Activated T-cell treated with anti-CD3 and anti-CD28 coated beads, Interleukin-2, amount 50 U/mL, for 72 hours (primary cell): ENCODE measurements at places on chromosomes 1 and 21. TPM values are rescaled to one million over a fixed set of nuclear protein-coding genes. Genes with fewer than 3 reads are reported as not detected.

- no peak for DNase-seq
Measured at GRCh38 chr21:18460979-18461378, 57.4 kb upstream of the TMPRSS15 start.

- no peak for DNase-seq
Measured at GRCh38 chr1:2375246-2375922, 16.0 kb downstream of the MORN1 start.

- no peak for DNase-seq
Measured at GRCh38 chr1:27967106-27967883, 7.5 kb downstream of the XKR8 start.

- DNase-seq, result no peak
Measured at GRCh38 chr1:30446508-30446907, 276.9 kb downstream of the MATN1 start.

- DNase-seq, result no peak
Measured at GRCh38 chr1:231693361-231694074, 66.9 kb downstream of the DISC1 start.

- DNase-seq, result no peak
Measured at GRCh38 chr1:94679332-94680038, 137.9 kb upstream of the F3 start.

GRCh38 chr1:40646315-40646714 lies 19.2 kb downstream of the RIMS3 start:
- DNase-seq, result no peak

- DNase-seq, result no peak
Measured at GRCh38 chr21:35423709-35424108, 374.6 kb upstream of the RUNX1 start.

PLD5 gene
- total RNA-seq, result not detected

- no peak for DNase-seq
Measured at GRCh38 chr1:109263234-109263596, 13.9 kb downstream of the CELSR2 start.

DNA sequence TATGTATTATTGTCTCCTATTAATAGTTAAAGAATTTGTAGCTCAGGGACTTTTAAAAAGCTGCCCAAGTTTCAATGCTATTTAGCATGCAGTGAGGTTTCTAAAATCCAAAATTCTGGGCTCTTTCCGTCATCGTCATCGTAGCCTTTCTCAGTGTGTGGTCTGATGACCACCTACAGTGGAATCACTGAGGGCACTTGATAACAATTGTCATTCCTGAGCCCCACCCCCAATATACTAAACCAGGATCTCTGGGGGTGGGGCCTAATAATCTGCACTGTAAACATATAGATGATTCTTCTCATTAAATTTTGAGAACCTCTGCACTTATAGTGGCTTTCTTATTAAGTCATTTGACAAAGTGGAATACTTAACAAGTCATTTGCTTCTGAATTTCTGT lies 674.8 kb downstream of the PLPP3 start:
- no peak for DNase-seq

- DNase-seq, result no peak
Measured at GRCh38 chr21:36510911-36511310, 31.0 kb upstream of the CLDN14 start.

- no peak for DNase-seq
Measured at GRCh38 chr1:47226839-47227215, 5.2 kb downstream of the TAL1 start.

- DNase-seq, result no peak
Measured at GRCh38 chr1:24373044-24373443, 40.5 kb downstream of the STPG1 start.

- DNase-seq, result peak; percentile 53
Measured at GRCh38 chr1:23168079-23168444, 594 bp downstream of the LUZP1 start.

SLX9 gene
- 48.9 TPM for total RNA-seq

RSPO1 gene
- not detected for total RNA-seq

AGT gene
- total RNA-seq, result not detected

DNA sequence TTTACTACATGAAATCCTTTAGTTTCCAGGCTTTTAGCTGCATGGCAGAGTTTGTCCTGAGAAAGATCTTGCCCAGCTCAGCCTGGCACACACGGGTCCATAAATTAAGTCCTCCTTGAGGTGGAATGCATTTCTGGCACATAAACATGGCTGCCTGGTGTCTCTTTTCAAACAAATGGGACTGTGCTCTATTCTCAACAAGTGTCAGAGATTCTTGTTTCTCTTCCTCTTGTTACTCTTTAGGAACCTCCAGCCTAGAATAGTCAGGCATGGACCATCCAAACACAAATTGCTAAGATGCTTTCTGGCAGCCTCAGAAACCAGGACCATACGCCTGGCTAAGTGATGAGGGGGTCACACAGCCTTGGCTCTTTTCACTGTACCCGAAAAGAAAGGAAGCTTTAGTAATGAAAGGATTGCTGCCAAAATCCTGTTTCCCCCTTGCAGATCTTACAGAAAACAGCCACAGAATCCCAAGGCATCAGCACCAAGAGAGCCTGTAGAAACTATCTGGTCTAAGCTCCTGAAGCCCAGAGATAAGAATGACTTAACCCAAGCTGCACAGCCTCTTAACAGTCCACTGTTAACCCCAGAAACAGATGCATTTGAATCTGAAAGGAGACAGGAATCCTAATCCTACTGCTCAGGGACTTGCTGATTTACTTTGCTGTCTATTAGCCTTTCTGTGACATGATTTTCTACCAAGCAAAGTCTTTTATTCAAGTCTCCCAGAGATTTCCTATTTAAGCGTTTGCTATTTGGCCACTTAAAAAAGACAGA lies 31.9 kb upstream of the NRDC start:
- no peak for DNase-seq

GRCh38 chr1:4734219-4734618 lies 79.8 kb downstream of the AJAP1 start:
- DNase-seq, result no peak

CELA3B gene
- not detected for total RNA-seq

DNA sequence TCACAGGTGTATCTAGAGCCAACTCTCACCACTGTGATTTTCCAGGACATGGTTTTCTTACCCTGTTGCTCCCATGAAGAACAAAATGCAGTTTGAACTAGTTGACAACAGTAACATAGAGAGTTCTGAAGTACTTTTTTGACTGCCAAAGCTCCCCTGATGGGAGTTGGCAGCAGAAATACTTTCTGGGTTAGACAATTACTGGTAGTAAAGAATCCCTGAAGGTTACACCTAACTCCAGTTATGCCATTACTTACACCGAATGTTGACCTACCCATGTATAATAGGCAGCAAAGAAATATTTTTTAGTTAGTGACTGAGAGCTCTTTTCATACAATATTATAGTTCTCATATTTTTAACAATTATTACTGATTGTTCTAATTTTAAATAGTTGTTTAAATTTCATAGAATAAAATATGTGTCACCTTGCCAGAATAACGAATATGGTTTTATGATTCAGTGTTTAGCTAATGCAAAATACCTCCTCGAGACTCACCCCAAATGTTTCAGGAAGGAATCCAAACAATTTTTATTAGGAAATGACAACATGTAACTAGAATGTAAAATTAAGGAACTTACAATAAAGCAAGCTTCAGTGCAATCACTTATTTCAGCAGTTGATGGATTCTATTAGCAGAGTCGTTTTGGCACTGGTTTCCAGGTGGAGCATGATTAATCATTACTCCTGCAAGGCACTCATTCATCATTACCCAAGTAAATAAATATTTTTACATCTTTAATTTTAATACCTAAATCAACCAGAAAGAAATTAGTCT lies 237.6 kb downstream of the MRPL39 start:
- no peak for DNase-seq

F13B gene
- total RNA-seq, result not detected

- DNase-seq, result no peak
Measured at GRCh38 chr1:79859212-79859948, 852.9 kb upstream of the ADGRL4 start.

- DNase-seq, result no peak
Measured at GRCh38 chr1:217105437-217105836, 382.2 kb upstream of the ESRRG start.

DNA sequence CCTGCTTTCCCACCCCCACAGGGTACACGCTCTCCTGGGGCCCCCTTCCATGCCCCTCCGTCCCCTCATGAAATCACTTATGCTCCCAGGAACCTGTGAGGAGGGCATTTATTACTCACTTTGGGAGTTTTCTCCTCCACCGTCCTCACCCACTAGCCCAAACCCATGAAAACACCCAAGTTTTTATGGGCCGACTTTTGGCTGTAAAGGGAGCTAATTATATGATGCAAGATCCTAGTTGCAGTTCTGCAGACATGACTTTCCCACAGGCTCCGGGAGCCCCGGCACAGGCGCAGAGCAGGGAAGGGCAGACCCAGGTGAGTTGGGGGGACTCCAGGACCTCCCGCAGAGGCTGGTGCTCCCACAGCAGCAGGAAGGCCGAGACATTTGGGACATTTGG lies 29.7 kb downstream of the EPHA2 start:
- no peak for DNase-seq

- DNase-seq, result no peak
Measured at GRCh38 chr21:14602382-14602958, 56.4 kb upstream of the SAMSN1 start.

AADACL3 gene
- not detected for total RNA-seq

DNA sequence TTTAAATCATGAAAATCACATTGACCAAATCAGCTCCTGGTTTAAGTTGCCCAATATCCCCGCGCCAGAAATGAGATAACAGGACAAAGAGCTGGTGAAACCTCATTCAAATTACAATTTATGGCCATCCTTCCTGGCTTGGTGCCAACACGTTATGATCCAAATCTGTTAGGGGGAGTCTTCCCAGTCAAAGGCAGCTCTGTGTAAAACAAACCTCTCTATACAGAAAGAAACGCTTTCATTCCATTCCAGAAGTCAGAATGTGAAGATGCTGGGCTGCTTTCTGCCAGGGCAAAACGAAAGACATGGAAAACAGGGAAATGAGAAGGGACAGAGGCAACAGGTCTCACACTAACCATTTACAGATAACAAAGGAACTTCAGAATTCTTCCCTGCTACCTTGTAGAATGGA lies 53.5 kb upstream of the TIAM1 start:
- DNase-seq, result no peak

TMEM200B gene
- 0.36 TPM for total RNA-seq

- peak; percentile 56 for DNase-seq
Measured at GRCh38 chr21:42614396-42614795, 39.0 kb upstream of the PDE9A start.

WDR64 gene
- 0.12 TPM for total RNA-seq

VTCN1 gene
- not detected for total RNA-seq

- no peak for DNase-seq
Measured at GRCh38 chr1:116182019-116182714, 71.0 kb downstream of the MAB21L3 start.

GRCh38 chr1:147091801-147092200 lies 80.5 kb downstream of the PRKAB2 start:
- no peak for DNase-seq

TEX38 gene
- total RNA-seq, result 0.65 TPM

DNA sequence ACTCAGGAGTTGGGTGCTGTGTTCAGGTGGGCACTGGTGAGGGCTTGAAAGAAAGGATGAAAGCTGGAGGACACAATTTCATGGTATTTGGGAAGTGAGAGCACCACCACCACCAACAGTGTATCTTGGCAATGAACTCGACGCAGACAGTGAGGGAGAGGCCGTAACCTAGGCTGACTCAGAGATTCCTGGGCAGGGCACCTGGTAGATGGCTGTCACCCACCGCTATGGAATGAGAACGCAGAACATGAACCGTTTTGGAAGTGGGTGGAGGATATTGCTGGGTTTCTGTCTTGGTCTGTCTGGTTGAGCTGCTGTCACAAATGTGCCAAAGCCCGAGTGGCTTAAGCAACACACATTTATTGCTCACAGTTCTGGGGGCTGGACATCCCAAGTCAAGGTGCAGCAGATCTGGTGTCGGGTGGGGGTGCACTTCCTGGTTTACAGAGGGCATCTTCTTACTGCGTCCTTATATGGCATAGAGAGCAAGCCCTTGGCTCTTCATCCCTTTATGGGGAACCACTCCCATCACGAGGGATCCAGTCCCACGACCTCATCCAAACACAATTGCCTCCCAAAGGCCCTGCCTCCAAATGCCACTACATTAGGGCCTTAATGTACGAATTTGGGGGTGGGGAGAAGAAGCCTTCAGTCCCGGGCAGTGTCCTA lies 246.3 kb downstream of the SIPA1L2 start:
- no peak for DNase-seq

- DNase-seq, result peak; percentile 53
Measured at GRCh38 chr1:115112496-115113375, 23.4 kb upstream of the TSPAN2 start.

DNA sequence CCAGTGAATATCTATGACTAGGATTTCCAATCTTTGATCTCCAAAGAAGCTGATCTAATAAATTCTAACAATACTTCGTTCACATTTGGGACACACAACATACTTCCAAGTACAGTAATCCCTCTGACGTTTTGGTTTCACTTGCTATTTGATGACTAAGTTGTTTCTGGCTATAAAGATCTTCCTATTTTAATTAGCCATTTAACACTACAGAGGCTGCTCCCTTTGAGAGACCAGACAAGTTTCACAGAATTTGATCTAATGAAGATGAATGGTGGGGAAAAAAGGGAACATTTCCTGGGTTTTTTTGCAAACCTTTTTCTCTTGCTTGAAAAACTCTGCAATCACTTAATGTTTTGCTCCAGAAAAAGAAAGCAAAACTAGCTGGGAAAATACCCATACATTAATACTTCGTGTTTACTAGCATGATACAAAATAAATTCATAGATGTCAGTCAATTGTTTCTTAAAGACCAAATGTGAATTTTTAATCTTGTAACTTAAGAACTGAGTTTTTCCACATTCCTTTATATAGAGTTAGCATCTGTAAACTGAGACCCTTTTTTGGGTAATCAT lies 28.0 kb upstream of the GLIS1 start:
- DNase-seq, result no peak

GRCh38 chr1:181442181-181442525 lies 41.2 kb upstream of the CACNA1E start:
- DNase-seq, result no peak

GRCh38 chr1:165632152-165632469 lies 1.1 kb downstream of the MGST3 start:
- DNase-seq, result no peak

- DNase-seq, result peak; percentile 66
Measured at GRCh38 chr1:32892368-32893197, 6.3 kb downstream of the HPCA start.

DNA sequence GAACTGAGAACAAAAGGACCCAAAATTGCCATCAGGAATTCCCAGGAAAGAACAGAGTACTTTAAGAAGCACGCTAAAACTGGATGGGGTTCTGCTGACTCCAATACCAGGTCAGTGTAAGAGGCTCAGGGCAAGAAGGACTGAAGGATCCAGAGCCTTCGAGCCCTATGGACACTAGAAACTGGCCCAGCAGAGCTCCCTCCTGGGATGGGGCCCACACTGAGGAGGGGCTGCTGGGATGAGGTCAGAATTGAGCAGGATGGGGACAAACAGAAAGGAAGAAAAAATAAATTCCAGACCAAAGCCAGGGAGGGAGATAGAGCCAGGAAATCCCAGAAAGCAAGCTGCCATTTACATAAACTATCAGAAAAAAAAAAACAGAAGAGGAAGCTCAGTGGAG lies 222.4 kb upstream of the COA6 start:
- DNase-seq, result no peak

ATAD3C gene
- total RNA-seq, result 3.7 TPM
